ENCODE measurements at places on chromosomes 4 and X.

- DNase-seq: no peak
Observed at GRCh38 chrX:15269120-15269519, 763 bp downstream of the ASB9 start.

DNA sequence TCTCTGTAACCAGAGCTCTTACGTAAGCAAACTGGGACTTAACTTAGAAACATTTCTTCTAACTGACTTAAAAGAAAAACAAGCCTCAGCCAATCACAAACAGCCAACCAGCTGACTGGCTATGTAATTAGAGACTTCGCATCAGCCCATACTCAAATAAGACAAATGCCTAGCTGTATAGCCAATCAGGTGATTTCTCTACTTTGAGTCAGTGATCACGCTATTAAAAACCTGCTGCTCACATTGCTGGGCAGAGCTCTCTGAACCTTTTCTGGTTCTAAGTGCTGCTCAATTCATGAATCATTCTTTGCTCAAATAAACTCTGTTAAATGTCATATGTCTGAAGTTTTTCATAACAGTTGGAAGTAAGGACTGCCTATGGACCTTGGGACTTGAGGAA lies 9.9 kb upstream of the SMIM10L2A start:
- no peak for DNase-seq

DNA sequence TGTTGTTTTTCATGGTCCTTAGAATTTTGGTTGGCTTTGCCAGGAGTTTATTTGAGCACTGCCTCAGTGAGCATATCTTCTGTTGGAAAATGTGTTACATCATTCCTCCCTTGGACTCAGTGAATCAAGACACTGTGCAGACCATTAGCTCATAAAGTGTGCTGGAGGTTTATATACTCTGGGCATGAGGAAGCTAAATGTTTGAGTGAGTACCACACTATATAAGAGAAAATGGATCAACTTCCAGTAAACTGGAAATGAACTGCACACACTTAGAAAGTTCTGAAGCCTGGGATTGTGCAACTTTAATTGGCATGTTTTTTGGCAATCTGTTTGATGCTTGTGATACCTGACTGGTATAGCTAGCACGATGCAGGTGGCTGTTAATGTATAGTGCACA lies 75.9 kb downstream of the LIMCH1 start:
- no peak for DNase-seq

DNA sequence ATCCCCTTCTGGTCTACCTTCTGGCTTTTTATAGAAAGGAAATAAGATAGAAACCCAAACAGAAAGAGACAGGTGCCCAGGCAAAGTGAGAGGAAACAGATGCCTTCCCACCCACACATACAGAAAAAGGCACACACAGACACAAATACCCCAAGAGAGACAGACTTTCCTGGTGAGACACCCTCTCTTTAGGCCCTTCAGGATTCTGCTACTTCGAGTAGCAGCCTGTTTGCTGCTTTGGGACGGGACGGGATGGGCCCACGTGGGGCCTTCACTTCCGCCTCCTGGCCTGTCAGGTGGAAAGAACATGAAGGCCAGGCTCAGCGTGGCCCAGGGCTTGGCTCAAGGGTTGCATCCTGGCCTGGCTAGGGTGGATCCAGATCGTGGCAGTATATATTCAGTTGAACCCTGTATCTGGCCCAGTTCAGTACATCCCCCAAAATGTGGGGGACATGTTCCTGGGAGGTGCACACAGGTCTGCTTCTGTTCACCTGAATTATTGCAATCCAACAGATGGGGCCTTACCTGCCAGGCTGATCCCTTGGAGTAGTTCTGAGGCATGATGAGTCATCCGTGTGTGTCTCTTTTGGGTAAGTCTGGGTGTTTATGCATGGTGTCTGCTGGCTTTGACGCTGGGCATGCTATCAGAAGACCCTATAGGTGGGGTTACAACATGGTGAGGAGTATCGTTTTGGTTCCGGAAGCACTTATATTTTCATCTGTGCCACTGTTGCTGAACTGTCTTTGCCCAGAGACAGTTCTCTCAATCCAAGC lies 2.4 kb downstream of the ZNF275 start:
- DNase-seq: no peak

- DNase-seq: no peak
Observed at GRCh38 chr4:6770581-6771228, 11.8 kb upstream of the KIAA0232 start.

DNA sequence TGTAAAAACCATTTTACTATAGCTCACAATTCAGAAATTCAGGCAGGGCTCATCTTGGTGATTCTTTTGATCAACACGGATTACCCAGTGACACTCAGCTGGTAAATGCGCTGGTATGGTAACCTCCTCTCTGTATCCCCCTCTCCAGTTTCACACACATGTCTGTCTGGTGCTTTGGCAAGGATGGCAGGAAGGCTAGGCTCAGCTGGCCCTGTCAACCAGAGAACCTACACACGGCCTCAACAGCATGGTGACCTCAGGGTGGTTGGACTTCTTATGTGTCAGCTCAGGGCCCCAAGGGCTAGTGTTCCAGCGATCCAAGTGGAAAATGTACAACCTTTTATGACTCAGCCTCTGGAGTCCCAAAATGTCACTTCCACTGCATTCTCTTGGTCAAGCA lies 55.7 kb upstream of the EOLA2 start:
- DNase-seq: no peak

DNA sequence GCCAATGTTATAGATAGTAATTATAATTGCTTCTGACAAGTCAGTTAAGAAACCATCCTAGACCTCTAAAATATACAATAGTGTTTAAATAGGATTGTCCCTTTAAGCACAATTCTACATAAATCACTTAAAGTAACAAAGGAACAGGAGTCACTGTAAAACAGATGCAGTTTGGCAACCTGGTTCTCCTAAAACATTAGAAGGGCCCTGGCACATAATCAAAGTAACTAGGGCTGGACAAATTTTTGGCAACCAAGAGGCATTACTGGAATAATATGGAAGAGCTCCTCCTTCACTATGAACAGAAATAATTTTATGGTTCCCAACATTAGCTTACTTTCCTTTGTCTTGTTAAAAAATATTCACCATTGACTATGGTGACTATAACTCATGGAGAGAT lies 75.0 kb upstream of the CCDC160 start:
- no peak for DNase-seq

DNA sequence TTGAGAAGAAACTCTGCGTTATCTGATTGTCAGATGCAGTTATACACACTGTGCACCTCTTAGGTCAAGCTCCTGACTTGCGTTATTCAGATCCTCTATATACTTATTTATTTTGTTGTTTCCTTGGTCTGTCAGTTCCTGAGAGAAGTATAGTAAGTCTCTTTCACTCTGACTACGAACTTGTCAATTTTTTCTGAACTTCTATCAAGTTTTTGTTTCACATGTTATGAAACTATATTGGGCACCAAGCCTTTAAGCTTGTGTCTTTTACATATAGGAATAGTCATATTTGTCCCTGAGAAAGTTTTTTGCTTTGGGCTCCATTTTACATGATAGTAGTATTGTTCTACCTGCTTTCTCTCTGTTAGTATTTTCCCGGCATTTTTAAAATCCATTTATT lies 31.7 kb downstream of the ZNF275 start:
- no peak for DNase-seq

GRCh38 chr4:27094783-27095182 lies 234.1 kb downstream of the STIM2 start:
- DNase-seq: no peak

- no peak for DNase-seq
Observed at GRCh38 chr4:153232768-153233167, 28.5 kb downstream of the TRIM2 start.

- DNase-seq: no peak
Observed at GRCh38 chr4:8533274-8533865, 46.8 kb upstream of the GPR78 start.

- DNase-seq: no peak
Observed at GRCh38 chr4:181224852-181225251, 1018.4 kb upstream of the TENM3 start.

GRCh38 chr4:105652286-105652888 lies 56.1 kb downstream of the INTS12 start:
- DNase-seq: no peak

DNA sequence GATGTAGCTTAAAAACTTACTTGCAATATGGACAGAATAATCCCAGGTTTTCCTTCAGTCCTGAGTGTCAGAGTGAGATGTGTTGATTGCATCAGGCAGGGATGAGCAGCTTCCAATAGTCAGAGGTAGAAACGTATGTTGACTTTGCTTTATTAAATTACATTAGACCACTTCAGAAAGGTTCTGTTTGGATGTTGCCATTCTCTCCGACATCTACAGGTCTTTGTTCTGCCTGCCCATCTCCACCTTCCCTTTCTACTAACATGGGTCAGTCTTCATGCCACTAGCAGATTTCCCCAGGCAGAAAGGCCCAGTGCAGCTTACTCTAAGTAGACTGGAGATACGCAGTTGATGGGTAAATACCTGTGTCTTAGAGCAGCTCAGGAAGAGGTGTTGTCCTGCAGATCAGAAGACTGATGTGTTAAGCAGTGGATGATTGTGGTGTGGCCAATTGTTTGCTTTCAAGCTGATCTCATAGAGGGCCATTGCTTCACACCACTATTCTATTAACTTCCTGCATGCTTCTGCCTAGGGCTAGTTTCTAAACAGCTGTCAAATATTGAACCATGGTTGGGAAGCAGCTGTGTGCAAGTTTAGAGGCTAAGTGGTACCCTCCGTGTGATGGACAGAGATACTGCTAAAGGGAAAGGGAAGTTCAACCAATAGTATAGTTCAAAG lies 1.8 kb downstream of the FRMPD4 start:
- no peak for DNase-seq

DNA sequence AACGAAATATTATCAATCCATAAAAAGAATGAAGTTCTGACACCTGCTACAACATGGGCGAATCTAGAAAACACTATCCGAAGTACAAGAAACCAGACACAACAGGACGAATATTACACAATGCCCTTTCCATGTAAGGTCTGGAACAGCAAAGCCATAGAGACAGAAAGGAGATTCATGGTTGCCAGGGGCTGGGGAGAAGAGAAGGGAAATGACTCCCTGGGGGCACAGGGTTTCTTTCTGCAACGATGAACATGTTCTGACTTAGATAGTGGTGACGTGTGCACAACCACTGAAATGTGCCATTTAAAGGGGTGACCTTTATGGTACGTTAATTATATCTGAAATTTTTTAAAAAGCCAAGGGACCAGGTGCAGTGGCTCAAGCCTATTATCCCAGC lies 28.3 kb downstream of the GPR143 start:
- no peak for DNase-seq

- no peak for DNase-seq
Observed at GRCh38 chrX:107581923-107582322, 46.4 kb upstream of the PRPS1 start.

DNA sequence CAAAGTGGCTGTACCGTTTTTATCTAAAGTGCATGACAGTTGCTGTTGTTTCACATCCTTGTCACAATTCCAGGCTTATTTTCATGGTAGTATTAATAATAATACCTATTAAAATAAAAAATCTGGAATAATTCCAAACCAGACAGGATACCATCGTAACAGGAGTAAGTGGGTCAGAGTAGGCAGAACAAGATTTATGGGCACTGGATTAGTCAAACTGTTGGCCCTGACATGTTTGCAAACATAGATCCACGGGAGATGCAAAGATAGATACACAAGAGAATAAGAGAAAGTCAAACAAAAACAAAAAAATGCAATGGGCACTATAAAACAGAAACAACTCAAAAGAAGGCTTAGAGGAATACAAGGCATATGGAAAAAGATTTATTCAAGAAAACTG lies 449.5 kb upstream of the HS3ST1 start:
- no peak for DNase-seq

DNA sequence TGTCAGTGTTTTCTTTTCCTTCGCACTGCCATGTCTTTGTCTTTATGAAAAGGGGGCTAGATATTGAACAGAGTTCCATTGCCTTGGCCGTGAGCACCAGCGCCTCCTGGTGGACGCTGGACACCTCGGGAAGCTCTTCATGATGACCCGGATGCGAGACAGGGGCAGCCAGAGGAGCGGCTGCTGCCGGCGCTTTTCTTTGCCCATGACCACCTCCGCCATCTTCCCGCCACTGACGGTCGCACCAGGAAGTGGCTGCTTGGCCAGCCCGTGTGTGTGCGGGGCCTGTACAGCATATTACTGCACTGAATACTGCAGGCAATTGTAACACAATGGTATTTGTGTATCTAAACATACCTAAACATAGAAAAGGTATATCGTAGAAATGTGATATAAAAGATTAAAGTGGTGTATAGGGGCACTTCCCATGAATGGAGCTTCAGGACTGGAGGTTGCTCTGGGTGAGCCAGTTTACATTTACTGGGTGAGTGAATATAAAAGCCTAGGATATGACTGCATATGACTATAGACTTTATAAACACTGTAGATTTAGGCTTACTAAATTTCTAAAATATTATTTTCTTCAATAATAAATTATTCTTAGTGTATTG lies 15.8 kb upstream of the GRIA2 start:
- DNase-seq: no peak

GRCh38 chr4:185729391-185729804 lies 82.6 kb downstream of the SORBS2 start:
- DNase-seq: no peak
